HT1080 (cell line): ENCODE measurements at places on chromosomes 5 and 9.

DNA sequence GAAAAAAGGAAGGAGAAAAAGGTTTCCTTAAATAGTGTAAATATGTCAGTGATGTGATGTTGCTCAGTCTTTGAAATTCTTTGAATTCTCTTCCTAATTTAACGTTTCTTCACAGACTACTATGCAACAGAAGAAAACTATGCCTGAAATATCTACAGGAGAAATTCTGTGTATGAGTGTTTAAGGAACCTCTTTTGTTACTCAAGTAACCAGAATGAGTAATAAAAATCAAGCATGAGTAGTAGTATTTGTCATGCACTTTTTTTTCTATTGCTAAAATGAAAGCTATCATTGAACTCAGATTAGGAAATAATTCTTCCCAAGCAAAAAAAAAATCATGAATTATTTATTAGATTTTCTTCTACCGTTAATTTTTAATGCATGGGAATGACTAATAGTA, 20.3 kb upstream of the THG1L start:
- DNase-seq = peak; percentile 59

- no peak for DNase-seq
Measured at GRCh38 chr9:7011395-7012067, 253.8 kb downstream of the KDM4C start.

GRCh38 chr5:141101059-141101458, 786 bp downstream of the PCDHB3 start:
- DNase-seq = no peak

GRCh38 chr5:14201325-14202045, 58.3 kb downstream of the TRIO start:
- peak; percentile 55 for DNase-seq

DNA sequence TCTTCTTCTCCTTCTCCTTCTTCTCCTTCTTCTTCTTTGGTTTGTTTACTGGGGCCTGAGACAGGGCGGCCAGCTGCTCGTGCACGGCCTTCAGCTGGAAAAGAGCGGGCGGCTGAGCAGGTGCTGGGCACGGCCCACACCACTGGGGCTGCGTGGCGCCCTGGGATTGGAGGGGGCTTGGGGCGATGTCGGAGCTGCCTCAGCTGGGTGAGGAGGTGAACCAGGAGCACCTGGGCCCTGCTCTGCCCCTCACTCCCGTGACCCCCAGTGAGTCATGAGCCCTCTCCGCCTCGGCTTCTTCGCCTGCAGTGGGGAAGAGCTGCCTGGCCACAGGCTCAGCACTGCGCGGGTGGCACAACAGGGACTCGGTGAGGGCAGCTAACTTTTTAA, 14.9 kb downstream of the BRD3OS start:
- DNase-seq = no peak

- no peak for DNase-seq
Measured at GRCh38 chr5:61245486-61245885, 83.2 kb upstream of the SMIM15 start.

- DNase-seq = no peak
Measured at GRCh38 chr5:171953860-171954701, 52.4 kb downstream of the FBXW11 start.

DNA sequence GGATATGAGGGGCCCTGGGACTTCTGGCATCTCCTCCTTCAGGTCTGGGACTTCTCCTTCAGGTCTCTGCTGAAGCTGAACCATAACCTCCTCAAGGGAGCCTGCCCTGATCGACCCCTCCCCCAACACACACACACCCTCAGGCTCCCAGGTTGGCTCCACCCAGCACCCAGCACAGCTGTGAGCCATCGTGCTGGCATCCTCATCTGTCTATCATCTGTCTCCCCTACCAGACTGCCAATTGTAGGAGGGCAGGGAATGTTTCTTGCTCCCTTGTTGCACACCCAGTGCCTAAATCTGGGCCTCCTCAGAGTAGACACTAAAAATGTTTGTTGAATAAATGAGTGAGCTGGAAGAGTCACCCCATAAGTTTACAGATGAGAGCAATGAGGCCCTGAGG, 71.4 kb downstream of the LRSAM1 start:
- peak; percentile 63 for DNase-seq

GRCh38 chr5:115666023-115666422, 40.2 kb upstream of the TMED7 start:
- peak; percentile 16 for DNase-seq
